ENCODE measurements at places on chromosomes 16 and 17. TPM values are rescaled to one million over a fixed set of nuclear protein-coding genes. Genes with fewer than 3 reads are reported as not detected.

DNA sequence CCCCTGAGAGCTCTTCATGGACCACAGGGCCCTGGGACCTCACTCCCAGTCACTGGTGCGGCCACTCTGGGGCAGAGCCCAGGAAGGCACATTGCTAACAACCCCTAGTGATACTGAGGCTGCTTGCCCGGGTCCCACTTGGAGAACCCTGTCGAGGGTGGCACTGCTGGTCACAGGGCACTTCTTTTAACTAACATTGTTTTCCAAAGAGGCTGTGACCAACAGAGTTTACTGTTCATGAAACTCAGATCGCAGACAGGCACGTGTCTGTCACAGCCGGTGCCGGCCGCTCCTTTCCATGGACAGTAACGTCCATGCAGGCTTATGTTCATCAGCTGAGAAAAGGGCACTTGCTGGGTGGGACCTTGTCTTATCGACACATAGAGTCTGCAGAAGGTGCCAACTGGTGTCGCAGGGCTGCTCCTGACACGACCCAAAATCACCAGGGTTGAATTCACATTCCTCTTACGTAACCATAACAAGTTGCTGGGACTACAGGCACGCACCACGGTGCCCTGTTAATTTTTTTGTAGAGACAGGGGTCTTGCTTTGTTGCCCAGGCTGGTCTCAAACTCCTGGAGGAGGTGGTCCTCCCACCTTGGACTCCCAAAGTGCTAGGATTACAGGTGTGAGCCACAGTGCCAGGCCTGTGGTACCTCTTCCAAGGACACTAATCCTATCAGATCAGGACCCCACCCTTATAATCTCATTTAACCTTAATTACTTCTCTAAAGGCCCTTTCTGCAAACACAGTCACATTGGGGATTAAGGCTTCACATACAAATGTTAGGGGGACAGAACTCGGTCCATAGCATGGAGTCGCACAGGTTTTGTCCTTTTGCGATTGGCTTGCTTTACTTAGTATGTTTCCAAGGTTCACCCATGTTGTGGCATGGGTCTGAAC, 1.2 kb upstream of the ZC3H18 start:
- H3K4me1 ChIP-seq: peaks cover 20% of the 10 kb centered on the region
- H3K27ac ChIP-seq: peak overlapping the region; percentile 55
- H3K4me3 ChIP-seq: peak overlapping the region; percentile 72

DNA sequence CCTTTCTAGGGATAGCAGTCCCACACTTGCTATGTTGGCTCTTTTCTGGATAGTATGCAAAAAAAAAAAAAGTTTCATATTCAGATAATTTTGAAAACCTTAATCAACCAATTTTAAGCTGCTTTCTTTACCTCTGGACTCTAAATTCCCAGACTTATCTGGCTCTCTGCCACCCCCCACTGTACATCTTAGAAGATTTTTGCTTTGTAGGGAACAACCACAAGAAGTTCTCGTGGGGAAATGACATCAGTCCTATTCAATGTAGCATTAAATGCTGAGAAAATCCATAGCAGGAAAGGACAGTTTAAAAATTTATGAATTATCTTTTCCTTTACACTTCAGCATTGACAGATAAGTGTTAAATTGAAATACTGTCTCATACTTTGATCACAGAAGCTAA, 562.7 kb upstream of the HSBP1 start:
- H3K36me3 ChIP-seq: no peaks in the 10 kb centered on the region
- peak; percentile 37 for DNase-seq
- no peaks in the 10 kb centered on the region for H3K27me3 ChIP-seq
- H3K4me3 ChIP-seq: no peak overlapping the region
- no peak overlapping the region for H3K27ac ChIP-seq

DNA sequence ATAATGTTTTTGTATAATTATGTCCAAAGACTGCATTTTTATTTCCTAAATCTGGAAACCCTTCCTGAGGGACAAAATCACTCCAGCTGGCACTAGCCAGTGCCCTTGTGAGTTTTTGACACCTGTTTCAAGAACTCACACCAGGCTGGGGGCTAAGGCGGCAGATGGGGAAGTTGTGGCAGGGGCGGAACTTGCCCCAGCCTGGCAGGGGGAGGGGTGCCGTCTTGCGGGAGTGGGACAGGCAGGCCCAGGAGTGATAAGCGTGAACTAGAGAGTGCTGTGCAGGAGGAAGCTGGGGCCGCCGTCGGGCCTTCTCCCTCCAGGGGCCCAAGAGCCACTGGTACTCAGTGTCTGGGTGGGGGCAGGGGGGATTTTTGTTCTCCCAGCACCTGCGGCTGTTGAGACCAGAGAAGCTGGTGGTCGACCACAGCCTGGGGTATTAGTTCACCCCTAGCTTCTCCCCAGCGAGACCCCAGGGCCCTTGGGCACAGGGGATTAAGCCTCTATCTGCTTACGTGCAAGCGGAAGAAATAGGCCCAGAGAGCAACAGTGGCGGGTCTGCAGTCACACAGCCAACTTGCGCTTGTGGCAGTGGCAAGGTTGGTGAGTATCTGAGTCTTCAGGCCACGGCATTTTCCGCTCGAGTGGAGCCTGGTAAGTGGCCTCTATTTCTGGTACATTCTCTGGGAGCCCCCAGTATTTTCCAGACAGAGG, 40.2 kb upstream of the PLCG2 start:
- peaks cover 4% of the 10 kb centered on the region for H3K4me1 ChIP-seq
- no peak for DNase-seq
- H3K36me3 ChIP-seq: no peaks in the 10 kb centered on the region
- H3K27me3 ChIP-seq: no peaks in the 10 kb centered on the region
- H3K27ac ChIP-seq: no peak overlapping the region

GRCh38 chr17:81702934-81703746, at the start of gene MRPL12:
TSS of gene MRPL12 (plus strand) at chr17:81703367. CDS start at chr17:81703502, 135 bp downstream.
- peaks cover 29% of the 10 kb centered on the region for H3K4me1 ChIP-seq
- peak within 1 kb of the TSS; percentile 80 for H3K4me3 ChIP-seq
- peak within 1 kb of the TSS; percentile 95 for H3K27ac ChIP-seq
- DNase-seq: peak; percentile 79

- H3K4me1 ChIP-seq: peaks cover 9% of the 10 kb centered on the region
- DNase-seq: no peak
- no peaks in the 10 kb centered on the region for H3K36me3 ChIP-seq
- no peaks in the 10 kb centered on the region for H3K27me3 ChIP-seq
- no peak overlapping the region for H3K4me3 ChIP-seq
- H3K27ac ChIP-seq: no peak overlapping the region
Observed at GRCh38 chr16:21161211-21161610, 2.7 kb downstream of the LDAF1 start.

- no peak overlapping the region for H3K27ac ChIP-seq
- H3K4me1 ChIP-seq: no peaks in the 10 kb centered on the region
- no peaks in the 10 kb centered on the region for H3K36me3 ChIP-seq
Observed at GRCh38 chr17:33381201-33381600, 88.1 kb upstream of the ASIC2 start.

DNA sequence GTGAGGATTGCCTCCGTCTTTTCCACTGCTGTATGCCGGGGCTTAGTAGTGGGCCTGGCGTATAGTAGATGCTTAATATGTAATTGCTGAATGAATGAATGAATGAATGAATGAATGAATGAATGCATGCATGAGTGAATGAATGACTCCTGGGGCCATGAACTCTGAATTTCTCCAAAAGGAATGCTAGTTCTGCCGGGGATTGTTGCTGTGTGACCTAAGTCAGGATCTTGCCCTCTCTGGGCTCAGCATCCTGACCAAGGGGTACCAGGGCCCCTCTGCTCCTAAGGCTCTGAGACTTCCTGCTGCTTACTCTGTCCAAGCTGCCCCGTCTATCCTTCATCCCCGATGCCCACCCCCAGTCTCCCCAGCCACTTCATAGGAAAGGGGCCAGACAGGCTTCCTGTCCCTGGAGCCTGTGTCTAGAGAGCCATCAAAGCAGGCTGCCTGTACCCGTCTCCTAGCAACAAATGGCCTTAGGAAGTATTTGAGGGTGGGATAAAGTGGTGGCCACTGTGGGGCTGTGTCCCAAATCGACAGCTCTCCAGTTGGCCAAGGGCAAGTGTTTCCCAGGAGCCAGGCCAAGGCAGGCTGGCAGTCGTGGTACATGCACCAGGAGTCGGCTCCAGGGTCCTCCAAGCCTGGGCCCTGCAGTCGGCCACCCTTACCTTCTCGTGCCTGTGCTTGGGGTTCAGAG, 11.6 kb upstream of the MPRIP start:
- no peaks in the 10 kb centered on the region for H3K27me3 ChIP-seq
- H3K4me1 ChIP-seq: peaks cover 51% of the 10 kb centered on the region
- no peaks in the 10 kb centered on the region for H3K36me3 ChIP-seq
- no peak overlapping the region for H3K4me3 ChIP-seq
- no peak overlapping the region for H3K27ac ChIP-seq

Gene CCL14
- not detected for total RNA-seq

- H3K27ac ChIP-seq: no peak overlapping the region
- DNase-seq: no peak
- no peaks in the 10 kb centered on the region for H3K4me1 ChIP-seq
Observed at GRCh38 chr17:31469959-31470358, 78.5 kb downstream of the RAB11FIP4 start.
